Stimulated activated CD8-positive, alpha-beta memory T cell treated with anti-CD3 and anti-CD28 coated beads, Interleukin-4, amount 100 ng/mL, for 4 hours (primary cell): ENCODE measurements at places on chromosomes 5 and 9.

DNA sequence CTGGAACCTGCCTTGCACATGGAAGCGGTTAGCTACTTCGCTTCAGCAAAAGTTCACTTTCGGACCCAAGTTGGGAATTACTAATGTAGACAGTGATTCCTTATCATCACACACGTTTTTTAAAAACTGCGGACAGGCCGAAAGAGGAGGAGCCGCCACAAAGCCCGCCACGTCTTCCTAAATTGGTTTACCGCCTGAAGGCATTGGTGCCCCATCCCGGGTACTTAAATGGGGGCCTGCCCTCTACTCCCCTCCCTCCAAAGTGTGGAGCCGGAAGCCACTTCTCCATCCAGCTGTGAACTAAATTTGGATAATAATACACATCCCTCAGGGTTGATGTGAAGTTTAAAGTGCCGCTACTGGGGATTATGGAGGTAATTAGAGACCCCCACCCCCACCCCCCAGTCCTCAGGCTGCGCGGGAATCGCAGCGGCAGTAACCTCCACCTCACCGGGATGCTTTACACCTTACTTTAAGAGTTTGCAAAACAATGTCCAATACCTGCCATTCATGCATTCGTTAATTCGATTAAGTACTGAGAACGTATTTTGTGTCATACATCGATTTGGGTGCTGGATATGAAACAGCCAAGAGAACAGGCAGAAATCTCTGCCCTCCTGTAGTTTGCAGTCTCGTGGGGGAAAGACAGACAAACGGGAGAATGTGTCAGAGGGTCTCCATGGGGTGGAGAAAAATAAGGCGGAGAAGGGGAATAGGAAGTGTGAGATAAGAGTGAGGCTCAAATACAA, 937 bp upstream of the MACROH2A1 start:
- DNase-seq = no peak

GRCh38 chr5:180785121-180785781, 17.4 kb downstream of the MGAT1 start:
- DNase-seq = no peak

DNA sequence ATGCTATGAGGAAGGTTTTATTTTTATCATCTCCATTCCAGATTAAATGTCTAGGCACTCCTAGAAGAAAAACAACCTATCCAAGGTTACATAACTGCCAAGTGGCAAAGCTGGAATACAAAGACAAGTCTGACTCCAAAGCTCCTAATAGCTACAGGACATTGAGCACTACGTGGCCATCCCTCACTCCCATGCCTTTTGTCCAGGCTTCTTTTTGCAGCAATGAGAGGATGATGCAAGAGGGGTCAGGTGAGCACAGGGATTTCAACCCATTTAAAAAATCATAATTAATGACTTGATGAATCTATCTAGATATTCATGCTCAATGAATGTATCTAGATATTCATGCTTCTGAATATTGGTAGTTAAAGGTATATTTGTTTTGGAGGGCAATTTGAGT, 117.0 kb downstream of the KIAA0825 start:
- DNase-seq = no peak

DNA sequence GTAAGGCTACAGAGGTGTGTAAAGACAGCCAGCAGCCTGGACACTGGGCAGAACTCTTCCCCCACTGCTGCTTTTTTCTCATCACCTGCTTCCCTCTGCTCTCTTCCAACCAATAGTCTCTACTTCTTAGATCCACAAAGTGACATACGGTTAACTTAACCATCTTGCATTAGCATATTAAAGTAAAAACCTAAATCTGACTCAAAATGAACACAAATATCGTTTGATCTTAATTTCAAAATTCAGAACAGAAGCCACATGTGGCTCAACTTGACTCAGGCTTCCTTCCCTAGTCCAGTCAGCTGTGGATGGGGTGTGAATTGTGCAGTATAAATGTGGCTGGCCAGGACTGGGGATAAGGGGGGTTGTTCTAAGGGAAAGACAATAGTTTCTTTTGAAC, 114.3 kb downstream of the STARD4 start:
- no peak for DNase-seq

GRCh38 chr5:35803191-35803651, 53.5 kb upstream of the IL7R start:
- no peak for DNase-seq

DNA sequence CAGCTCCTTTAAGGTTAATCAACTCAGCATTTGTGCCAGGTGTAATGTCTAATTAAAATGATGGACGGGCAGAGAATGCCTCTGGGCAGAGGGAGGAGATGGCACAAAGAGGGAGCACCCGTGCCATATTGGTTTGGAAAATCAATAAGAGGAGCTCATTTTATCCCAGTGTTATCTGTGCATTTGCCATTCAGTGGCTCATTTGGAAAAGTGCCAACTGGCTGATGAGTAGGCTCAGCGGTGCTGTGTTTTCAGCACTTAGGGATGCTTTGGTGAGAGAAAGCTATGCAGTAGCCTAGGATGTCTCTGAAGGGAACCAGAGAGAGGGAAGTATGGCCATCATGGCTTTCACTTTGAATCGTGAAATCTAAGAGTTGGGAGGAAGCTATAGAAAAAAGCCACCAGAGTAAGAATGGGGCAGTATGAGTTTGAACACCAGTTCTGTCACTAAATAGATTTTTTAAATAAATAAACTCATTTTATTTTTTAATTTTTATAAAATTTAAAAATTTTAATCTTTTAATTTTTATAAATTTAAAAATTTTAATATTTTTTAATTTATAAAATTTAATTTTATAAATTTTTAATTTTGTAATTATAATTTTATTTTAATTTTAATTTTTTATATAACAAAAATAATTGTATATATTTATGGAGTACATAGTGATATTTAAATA, 472.8 kb downstream of the BRINP1 start:
- DNase-seq = no peak

DNA sequence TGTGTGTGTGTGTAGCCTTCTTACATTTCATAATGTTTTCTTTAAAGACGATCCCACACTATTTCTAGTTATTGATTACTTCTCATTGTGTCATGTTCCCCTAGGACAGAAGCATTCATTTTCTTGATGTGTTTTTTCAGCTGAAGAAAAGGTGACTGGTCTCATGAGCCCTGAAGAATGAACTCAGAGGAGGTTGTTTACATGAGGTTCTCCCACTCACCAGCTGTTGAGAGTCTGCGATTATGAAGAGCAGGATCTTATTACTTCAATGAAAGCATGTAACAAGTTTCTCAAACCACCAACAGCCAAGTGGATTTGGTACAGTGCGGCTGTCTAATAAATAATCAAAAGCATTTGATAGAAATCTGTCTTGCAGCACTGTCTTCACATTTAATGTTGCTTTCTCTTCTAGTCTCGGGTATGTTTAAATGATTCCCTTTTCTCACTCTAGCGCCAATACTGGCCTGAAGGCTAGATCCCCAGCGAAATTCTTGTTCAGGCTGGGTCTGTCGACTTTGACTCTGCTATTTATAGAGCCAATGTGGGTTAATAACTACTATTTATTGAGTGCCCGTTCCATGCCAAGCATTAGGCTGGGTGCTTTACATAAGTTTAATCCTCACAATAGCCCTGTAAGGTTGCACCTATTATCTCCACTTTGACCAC, 9.6 kb upstream of the FSD1L start:
- no peak for DNase-seq

DNA sequence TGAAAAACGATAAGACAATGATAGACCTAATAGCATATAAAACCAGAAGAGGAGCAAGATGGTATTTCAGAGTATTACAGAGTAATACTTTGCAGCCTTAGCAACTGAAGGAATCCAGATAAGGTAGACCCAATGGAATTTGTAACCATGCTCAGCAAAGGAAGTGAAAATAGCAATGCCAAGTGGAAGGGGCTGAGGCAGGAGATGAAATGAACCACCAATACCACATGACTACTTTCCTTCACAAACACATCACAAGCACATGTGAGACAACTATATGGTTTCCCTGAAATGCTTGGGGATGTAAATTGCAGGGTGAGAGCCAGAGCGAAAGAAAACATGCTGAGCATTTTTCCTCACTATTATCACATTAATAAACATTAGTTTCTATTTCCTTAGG, 79.8 kb upstream of the MELK start:
- no peak for DNase-seq

DNA sequence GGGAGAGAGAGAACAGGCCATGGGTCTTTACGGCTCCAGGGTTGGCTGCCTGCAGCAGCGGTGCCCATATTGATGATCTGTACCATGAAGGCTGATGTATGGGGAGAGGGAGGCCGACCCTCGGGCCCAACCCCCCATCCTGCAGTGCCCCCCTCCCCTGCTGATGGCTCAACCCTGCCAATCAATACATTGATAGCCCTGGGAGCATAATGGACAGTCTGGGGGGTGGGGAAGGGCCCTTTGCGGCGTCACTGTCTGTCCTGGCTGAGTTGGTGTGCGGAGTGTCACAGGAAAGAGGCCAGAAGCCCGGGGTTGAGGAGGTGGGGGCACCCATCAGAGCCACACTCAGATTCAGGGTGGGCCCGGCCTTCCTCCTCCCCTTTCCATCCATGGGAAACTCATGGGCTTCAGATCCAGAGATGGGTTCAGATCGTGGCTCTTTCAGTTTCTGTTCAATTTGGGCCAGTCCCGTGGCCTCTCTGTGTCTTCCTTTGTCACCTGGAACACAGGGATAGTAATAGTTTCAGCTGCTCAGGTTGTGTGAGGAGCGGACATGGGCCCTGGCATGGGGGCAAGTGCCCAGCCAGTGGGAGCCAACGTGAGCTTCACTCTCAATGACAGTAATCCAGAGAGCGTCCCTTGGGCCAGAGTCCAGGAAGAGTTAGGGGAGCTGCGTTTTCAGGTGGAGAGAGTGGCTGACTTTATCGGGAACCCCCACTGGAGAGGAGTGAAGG, 9.5 kb downstream of the FGF18 start:
- DNase-seq = no peak

DNA sequence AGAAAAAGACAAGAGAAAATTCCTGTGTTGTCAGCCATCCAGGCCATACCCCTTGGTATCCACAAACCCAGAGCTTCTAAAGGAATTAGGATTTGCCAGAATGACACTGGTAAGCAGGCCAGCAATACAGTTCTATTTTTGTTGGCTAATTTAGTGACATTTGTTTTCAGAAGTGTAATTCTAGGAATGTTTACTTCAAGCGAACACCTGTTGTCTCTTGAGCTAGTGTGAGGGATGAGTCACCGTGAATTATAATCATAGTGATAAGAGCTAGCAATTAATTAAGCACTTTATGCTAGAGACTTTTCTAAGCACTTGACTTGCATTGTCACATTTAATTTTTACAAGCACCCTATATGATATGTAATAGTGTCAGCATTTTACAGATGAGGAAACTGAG, 99.2 kb downstream of the PRKACG start:
- no peak for DNase-seq

DNA sequence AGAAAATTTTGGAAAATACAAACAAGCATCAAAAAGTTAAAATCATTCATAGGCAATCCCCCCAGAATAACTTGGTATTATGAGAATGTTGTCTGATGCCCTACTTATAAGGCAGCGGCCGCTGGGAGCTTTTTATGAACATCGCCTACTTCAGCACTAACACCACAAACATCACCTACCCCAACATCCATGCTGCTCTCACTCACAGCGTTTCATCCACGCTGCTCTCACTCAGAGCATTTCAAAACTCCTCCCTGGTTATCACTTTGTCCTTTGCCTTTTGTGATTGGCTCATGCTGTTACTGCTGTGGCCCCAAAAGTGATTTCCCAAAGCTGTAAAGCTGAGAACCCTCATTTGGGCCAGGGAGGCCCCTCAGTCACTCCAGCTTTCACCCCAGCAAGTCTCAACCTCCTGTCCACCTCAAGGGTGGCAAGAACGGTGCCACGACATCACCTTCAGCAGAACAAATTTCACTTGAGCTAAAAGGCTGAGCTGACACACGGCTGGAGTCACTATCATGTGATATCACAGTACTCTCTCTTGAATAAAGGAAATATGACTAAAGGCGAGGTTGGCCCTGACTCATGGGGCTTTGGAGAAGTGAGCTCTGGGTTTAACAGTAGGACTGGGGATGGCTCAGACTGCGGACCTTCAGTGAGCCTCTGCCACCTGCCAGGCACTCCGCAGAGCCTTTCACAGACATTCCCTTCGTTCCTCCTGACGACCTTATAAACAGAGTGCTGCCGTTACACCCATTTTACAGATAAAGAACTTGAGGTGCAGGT, 25.2 kb downstream of the SHC3 start:
- no peak for DNase-seq

- no peak for DNase-seq
These were observed 62.2 kb downstream of the RNF38 start for GRCh38 chr9:36337865-36338264.

DNA sequence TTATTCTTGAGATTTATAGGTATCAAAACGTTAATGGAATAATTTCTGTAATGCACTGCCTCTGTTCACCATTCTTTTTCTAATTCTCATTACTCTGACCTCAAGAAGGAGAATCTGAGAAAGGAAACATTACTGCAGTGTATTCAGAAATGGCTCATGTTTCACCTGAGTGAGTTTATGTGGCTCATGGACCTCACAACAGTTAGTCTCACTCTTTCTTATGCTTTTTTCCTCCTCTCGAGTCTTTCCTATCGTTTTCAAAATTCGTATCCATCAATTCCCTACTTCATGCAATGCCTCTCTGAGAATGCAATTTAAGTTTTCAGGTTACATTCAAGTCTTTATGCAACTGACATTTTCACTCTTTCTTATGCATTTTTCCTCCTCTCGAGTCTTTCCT, 9.6 kb downstream of the CDH10 start:
- DNase-seq = no peak

DNA sequence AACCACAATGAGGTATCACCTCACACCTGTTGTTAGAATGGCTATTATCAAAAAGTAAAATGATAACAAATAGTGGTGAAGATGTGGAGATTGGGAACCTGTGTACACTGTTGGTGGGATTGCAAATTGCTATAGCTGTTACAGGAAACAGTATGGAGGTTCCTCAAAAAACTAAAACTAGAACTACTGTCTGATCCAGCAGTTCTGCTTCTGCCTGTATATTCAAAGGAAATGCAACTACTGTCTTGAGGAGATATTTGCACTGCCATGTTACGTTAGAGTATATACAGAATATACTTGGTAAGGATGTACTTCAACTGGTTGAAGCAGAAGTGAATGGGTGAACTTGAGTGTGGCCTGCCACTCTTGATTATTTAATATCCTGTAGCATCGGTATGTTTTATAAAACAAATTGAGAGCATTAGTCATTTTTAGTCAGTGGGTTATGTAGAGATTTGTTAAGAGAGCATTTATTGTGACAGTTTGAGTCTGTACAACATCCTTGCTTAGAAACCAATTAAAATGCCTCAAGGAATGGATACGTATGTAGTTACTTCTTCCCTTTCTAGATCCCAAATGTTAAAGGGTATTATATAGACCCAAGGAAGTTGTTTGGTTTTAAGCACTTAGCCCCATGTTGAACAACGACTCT, 37.5 kb downstream of the ZCCHC7 start:
- no peak for DNase-seq

GRCh38 chr5:178349075-178349511, 116.5 kb upstream of the PHYKPL start:
- DNase-seq = no peak

DNA sequence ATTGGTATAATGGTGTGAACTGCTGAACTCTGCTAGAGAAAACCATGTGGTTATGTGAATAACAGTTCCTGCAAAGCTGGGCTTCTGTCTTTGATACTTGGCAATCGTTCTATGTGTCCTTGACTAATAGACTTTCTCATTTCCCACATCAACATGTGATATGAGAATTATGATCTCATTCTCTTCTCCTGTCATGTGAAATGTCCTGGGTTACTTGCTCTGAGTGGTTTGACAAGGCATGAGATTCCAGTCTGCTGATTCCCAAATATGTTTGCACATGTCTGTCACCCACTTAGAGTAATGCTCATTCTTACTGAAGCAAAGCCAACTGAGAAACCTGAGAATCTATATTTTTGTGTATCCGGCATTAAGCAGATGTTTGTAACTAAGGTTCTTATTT, 141.2 kb downstream of the PARP8 start:
- no peak for DNase-seq
